ENCODE measurements at places on chromosomes 12 and 14.

DNA sequence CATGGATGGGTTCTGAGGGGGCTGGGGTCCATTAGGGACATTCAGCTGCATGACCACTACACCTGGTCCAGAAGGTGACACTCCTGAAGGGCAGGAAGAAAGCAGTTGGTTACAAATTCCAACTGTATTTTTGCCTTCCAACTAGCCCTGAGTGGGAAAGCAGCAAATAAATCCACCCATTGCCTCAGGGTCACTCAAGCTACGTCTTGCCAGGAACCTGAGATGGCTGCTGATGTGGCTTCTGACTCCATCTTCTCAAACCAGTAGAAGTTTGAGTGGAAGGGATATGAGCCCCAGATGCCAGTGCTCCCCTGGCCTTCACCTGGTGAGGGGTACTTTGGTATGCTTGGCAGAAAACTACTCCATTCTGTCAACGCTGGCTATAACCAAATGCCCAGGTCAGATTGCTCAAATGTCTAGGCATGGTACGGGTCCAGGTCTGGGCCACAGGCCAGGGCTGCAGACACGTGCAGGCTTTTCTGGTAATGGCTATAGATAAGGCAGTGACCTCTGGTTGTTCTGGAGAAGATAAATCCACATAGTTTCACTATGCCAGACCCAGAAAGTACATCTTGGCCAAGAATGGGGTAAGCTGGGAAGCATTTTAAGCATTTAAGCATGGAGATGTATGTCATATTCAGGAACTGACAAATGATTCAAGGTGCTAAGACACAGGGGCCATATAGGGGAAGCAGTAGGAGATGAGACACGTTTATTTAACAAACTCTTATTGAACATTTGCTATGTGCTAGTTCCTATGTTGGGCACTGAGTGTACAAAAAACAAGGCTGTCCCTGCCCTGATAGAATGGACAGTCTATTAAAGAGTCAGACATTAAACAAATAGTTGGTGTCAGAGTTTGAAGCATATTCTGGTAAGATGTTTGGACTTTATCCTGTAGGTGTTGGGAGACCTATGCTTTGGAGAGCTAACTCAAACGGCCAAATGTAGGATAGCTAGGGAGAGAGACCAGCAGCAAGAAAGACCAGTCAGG is 8.3 kb upstream of the STAC3 start:
- DNase-seq = no peak

- DNase-seq = no peak
Observed at GRCh38 chr12:57875753-57876547, 29.4 kb upstream of the CTDSP2 start.

DNA sequence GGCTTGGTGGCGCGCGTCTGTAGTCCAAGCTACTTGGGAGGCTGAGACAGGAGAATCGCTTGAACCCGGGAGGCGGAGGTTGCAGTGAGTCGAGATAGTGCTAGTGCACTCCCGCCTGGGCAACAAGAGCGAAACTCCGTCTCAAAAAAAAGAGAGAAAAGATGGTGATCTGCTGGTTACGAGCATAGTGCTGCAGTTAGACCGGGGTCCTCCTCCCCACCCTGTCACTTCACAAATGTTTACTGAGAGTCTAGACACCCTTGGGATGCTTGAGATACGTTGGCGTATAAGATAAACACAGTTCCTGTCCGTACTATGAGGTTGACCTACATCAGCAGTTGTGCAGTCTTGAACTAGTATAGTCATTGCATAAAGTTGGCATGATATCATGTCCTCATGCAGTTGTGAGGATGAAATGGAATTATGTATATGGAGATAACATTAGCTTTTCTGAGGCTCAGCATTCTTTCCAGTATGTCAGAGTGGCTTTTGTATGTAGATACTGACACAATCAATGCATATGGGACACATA is 787 bp downstream of the ACAD10 start:
- no peak for DNase-seq

- no peak for DNase-seq
Observed at GRCh38 chr12:5171701-5172100, 128.0 kb downstream of the KCNA5 start.

- no peak for DNase-seq
Observed at GRCh38 chr12:106743270-106743988, 31.1 kb upstream of the RIC8B start.

DNA sequence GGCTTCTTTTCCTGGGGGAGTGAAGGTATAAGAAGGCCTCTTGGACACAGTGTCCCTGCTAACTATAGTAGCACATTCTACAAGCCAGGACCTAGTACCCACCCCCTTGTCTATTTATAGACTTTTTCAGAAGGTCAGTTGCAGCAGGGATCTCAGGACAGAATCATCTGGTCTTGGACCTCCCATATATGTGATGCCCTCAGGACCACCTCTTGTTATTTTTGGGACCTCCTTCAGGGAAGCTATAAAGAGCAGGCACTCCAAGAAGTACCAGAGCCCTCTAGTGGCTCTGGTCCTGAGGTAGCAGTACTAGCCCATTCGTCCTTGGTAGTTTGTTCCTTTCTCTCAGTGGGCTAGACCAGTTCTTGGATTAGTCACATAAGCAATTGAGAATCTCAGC is 4.3 kb downstream of the COQ10A start:
- DNase-seq = no peak

DNA sequence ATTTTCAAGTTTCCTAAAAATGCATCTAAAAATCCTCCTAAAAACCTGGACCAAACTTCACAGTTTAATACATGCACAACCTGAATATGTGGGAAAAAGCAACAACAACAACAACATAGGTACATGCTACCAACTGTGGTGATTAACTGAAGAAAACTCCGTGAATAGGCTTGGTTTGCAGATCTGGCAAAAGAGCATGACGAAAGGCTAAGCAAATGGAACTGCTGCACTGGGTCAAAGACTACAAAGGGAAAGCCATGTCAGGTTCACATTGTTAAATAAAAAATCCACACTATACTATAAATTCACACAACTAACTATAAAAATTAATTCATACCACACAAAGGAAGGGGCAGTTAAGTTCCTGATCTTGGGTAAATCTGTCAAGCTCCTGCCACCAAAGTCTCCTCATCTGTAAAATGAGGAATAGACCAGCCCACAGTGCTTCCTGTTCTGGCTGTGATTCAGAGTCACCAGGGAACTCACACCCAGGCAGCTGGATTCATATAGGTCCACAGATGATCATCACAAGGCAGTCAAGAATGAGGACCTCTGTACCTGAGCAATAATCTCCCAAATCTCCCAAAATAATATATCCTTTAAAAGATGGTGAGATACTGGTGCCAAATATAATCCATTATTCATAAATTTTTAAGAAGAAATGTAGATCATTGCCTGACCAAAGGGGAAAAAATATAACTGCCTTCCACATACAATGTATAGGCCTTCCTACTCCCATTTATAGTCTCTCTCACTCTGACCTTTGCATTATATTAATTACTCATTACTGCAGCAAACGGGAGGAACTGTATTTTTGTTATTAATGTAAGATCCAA is 7.0 kb downstream of the CORO1C start:
- DNase-seq = no peak

DNA sequence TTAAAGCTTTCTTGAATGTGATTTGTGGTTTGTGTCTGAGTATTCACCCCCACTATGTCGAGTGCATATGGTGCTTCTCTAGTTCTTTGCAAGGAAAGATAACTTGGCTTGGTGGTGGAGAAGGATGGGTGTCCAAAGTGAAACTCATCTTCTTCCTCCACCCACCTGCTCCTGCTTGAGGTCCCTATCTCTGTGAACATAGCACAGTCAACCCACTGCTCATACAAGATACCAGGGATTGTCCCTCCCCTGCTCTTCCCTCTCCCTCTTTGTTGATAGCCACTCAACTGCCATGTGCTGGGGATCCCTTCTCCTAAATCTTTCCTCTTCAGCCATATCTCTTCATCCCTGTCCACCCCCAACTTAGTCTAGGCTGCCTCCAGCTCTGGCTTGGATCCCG is 176.5 kb downstream of the ASCL4 start:
- no peak for DNase-seq

DNA sequence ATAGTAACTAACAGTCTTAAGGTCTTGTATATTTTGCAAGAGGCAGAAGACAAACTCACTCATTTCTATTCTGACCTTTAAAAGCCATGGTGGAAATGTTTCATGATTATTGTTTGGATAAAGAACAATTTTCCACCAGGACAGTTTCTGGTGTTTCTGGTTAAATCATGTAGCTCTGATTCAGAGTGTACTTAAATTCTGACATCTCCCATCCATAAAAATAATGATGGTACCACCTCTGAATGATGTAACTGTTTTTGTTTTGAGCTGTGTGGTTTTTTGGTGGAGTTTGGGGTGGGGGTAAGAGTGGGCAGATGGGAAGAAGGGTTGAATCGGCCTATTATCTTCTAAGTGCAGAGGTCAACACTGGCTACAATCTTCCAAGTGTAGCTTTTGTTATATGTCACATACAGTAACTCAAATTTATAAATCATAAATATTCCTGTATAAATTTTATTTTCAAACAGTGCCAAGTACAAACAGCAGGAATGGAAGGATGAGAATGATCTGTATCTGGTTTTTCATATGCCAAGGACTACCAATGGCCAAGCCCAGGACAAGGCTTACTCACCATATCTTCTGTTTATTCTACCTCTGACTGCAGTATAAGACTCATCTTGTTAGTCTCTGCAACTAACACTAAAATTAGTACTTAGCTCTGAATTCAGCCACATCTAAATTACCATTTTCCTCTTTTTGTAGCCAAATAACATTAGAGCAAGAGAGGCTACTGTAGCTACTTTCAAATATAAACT is 108.7 kb downstream of the BCAT1 start:
- DNase-seq = no peak

- no peak for DNase-seq
Observed at GRCh38 chr12:14185427-14186192, 179.9 kb upstream of the ATF7IP start.

GRCh38 chr14:77142005-77142800 is 612 bp upstream of the ZDHHC22 start:
- DNase-seq = no peak

GRCh38 chr12:42904683-42905418 is 315.3 kb upstream of the PRICKLE1 start:
- DNase-seq = no peak

- no peak for DNase-seq
Observed at GRCh38 chr14:98462908-98463307, 809.1 kb downstream of the BCL11B start.

DNA sequence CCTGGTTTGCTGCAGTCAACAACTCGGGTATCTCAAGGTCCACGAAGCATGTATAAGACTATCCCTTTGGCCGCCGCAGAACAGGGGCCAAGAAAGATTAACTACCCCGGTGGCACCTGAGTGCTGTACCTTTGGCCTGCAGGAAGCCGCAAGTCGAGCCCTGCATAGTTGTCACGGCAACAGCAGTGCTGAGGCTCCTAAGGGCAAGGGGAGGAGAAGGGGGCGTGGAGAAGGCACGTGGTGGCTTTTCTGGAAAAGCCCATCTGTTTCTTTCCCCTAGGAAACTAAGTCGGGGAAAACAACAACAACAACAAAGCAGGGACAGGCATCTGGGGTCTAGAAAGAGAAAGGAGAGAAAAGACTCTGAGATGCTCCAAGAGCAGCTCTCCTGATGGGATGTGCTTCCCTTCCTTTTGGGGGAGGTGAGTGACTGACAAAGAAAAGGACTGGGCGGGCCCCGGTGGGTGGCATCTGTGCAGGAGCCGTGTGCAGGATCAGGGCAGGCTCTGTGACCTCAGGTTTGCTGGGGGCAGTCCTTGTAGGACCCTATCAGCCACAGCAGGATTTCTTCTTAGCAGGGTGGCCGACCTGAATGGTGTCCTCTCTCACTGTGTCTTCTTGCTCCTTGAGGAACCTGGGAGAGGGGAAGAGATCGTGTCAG is 123.9 kb downstream of the PRMT8 start:
- DNase-seq = no peak

GRCh38 chr12:71441836-71442566 is 2.4 kb downstream of the LGR5 start:
- no peak for DNase-seq

DNA sequence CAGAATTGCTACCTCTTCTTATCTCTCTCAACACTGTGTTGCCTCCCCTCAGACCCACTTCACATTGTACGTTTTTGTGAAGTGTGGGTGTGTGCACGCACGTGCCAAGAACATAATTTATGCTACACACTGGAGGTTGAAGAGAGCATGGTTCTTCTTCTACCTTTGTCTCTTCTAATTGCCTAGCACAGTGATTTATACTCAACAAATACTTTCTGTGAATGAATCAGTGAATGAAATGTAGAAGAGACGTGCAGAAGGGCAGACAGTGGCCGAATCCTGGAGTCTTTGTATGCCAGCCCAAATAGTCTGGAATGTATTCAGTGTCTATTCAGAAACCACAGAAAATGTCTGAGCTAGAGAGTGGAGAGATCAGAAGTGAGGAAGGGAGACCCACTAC is 4.6 kb upstream of the SAMD4A start:
- DNase-seq = no peak

- DNase-seq = no peak
Observed at GRCh38 chr12:48994224-48995085, 4.7 kb downstream of the DDN start.

- DNase-seq = no peak
Observed at GRCh38 chr14:59882957-59883356, 12.4 kb upstream of the RTN1 start.

- DNase-seq = no peak
Observed at GRCh38 chr12:128857133-128857763, 4.0 kb downstream of the GLT1D1 start.

Measured in esophagus squamous epithelium (tissue), 5 donors.